Pulmonary artery endothelial cell (primary cell): ENCODE measurements at places on chromosomes 7 and 10.

- DNase-seq = no peak
Measured at GRCh38 chr7:122329145-122329802, 24.7 kb upstream of the FEZF1 start.

DNA sequence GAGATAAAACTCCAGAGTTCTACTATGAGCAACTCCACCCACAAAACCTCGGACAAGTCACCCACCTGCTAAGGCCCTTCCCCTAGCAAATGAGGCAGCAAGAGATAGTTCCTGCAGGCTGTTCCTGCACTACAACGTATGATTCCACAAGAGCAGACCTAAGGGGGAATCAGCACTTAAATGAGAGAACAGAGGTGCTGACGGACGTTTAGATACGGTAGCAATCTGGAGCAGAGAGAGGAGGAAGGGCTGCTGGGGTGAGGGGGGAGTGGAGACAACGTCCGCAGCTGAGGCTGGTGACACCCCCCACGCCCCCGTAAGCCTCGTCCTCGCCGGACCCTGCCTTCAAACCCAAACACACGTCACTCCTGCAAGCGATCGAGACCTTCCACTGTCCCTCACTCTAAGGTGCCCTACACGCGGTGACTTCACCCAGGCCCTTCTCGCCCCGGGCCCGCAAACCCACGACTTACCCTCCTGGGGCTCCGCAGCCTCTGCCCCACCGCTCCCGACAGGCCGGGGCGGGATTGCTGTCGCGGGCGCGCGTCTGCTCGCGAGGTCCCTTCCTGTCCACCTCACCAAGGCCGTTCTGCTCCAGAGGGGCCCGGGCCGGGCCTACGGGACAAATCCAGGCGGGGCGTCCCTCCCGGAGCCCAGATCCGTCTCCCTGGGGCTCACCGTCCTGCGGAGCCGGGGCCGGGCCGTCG is 635 bp downstream of the ZNF12 start:
- no peak for DNase-seq

DNA sequence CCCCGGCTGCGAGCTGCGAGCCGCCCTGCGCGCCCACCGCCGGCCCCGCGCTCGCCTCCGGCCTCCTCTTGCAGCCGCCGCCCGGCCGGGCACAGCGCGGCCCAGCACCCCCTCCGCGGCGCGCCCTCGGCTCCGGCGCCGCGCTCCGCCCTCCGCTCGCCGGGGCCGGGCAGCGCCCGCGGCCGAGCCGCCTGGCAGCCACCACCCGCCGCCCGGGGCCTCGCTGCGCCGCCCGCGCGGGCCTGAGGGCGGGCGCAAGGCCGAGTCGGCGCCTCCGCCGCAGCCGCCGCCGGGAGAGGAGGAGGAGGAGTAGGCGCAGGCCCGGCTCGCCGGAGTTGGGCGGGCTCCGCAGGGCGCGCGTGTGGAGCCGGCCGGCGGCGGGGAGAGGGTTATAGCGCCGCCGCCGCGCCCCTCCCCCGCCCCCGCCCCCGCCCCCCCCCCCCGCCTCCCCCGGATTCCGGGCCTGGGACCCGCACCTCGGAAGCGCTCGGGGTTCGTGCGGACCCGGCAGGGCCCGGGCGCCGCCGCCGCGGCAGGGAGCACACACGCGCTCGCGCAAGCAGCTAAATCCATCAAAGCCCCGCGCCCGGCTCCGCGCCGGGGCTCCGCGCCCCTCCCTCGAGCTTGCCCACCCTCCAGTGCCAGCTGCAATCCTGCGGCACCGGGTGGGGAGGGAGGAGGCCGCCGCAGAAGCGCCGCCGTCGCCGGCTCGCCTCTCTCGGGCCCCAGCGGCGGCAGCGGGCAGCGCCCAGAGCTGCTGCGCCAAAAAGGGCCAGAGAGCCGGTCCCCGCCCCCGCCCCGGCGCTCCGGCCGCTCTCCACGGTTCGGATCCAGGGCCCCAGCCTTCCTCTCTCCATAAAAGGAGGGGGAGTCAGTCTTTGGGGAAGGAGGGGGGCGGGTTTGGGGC is at the start of gene PDGFA:
Gene PDGFA (minus strand): TSS at position 363 of the 907 bp plus-strand sequence. CDS start 845 bp downstream, outside the sequence.
- no peak for DNase-seq

DNA sequence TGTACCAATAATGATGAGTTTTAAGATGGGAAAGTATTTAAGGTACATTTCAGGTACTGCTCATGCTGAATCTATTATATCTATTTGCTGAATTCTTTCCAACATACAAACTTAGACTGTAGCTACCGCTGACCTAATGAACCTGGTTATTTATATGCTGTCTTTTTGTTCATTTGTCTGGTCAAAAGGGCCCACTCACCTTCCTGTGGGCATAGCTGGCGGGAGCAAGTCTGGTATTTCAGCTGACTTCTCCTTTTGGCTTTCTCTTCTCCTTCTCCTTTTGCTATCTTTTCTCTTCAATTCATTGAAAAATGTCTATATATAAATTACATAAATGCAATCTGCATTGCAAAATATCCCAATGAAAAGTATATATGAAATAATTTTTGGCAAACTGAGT is 9.5 kb downstream of the PLXDC2 start:
- no peak for DNase-seq

DNA sequence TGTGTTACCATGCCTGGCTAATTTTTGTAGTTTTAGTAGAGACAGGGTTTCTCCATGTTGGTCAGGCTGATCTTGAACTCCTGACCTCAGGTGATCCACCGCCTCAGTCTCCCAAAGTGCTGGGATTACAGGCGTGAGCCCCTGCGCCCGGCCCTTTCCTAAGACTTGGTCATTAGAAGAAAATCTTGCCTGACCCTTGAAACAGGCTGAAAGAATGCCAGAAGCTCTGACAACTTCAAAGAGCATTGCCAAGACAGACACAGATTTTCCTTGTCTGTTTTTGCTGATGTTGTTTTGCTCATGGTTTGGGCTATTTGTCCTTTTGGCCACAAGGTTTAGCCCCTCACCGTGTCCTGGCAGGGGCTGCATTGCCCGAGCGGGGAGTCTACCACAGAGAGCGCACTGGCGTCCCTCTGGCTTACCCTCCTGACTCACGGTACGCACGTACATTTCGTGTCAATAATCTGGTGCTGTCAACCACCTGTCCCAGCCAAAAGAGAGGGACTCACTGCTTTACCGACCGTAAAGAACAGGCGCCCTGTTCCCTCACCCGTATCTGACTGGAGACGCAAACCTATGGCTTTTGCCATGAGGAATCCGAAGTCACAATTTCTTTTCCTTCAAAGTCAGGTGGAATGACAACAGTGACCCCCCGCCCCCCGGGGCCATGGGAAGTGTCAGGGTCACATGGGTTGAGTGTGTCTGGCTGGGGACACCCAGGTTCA is 10.1 kb upstream of the INPP5A start:
- no peak for DNase-seq

DNA sequence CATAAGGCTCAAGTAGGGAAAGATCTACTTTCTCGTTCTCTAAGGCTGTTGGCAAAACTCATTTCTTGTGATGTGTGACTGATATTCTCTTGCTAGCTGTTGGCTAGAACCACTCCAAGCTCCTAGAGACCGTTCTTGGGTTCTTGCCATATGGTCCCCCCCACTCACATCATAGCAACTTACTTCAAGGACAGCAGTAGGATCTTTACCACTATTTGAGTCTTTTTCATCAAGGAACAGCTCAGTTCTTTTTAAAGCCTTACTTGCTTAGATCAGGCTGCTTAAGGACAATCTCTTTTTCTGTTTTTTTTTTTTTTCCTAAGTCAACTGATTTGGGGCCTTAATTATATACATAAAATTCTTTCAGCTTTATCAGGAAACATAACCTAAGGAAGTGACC is 251.1 kb downstream of the GPR37 start:
- no peak for DNase-seq

DNA sequence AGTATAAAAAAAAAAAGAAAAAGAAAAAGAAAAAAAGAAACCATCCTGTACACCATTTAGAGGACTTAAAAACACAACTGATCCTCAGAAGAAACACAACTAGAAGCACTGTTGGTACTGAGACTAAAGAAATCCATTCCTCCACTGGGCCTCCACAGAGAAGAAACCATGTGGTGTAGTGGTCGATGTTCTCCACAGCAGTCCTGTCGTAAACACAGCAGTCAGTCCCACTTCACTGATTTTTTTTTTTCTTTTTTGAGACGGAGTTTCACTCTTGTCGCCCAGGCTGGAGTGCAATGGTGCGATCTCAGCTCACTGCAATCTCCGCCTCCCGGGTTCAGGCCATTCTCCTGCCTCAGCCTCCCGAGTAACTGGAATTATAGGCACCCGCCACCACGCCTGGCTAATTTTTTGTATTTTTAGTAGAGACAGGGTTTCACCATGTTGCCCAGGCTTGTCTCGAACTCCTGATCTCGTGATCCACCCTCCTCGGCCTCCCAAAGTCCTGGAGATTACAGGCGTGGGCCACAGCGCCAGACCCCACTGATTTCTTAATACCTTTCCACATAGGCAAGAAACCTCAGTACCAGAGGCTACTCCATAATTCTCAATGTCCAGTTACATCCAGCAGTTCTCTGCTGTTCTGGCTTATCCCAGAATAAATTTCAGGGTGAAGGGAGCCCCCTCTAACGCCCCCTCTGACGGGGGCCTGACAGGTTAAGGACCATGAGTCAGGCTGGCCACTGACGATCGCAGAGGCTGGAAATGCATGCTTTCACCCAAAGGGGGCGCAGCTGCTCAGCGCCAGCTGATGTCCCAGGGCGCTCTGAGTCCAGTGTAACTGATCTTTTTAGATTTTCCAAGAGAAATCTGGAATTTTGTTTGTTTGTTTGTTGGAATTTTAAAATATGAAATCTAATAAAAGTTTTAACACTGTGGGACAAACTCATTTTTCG is 24.8 kb upstream of the FFAR4 start:
- DNase-seq = no peak

DNA sequence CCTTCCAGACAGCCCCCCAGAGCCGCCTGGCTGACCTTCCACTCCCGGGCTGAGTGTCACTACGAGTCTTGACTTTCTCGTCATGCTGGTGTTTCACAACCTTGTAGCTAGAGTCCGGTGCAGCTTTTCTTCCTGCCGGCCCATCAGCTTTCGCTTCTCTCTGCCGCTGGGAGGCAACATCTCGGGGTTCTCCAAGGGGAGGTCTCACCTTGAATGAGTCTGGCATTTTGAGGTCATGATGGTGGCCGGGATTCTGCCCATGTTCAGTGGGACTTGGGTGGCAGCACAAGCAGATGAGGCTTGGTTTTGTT is 285.2 kb downstream of the CAMK1D start:
- DNase-seq = no peak

GRCh38 chr10:30412901-30413300 is 21.1 kb upstream of the MAP3K8 start:
- no peak for DNase-seq

DNA sequence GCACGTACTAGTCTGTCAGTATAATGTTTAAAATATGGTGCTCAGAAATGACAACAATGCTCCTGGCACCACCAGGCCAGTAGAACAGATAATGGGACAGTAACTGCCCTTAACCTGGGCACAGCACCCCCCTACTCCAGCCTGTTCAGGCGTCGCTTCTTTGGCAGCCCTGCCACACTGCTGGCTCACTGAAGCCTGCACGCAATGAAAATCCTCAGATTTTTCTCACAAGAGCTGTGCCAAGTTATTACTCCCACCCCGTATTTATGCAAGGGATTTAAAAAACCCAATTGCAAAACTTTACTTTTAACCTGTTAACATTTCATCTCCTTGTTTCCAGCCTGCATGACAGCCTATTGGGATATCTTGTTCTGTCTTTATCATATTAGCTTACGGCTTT is 56.6 kb upstream of the LAMB1 start:
- no peak for DNase-seq

DNA sequence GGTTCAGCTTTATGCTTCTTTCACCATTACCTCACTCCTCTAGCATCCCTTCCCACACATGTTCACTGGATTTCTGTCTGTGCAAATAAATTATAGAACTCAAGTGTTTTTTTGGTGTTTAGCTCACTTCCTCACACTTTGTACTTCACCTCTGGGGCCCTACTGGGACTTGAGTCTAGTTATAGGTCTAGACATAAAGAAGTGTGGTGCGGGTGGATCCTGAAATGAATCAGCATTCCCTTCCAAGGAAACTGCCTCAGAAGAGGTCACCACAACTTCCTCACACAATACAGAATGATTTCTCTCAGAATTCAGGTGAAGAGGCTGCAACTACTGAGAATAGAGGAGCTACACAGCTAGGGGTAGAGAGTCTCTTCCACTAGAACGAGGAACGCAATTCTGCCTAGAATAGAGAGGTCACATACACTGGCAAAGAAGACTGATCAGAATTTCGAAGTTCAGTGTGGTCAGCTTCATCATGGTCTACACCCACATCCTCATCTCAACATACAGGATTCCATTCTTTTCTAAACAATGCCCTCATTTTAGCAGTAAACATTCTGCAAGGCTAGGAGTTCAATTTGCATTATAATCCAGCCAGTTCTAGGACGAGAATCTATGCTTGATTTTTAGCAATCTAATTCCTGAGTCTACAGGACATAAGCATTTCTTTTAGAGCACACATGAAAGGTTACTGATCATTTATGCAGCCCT is 938.7 kb upstream of the PHF14 start:
- DNase-seq = no peak

DNA sequence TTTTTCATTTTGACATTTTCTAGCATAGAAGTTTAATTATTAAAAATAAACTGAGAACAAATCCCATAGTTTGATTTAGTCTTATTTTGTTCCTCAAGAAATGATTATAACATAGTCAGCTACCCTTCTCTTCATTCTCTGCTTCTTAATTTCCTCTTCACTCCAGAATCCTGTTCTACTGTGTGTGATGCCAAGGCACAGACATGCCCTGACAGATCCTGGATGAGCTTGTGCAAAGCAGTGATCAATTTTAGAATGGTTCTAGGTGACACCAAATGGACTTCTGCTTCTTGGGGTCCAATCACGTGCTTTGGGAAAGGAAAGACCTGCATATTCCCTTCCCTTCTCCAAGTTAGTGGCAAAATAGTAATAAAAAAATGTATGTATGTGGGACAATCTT is 665.6 kb downstream of the MAGI2 start:
- no peak for DNase-seq

- no peak for DNase-seq
Measured at GRCh38 chr7:123400196-123400595, 134.2 kb downstream of the IQUB start.

DNA sequence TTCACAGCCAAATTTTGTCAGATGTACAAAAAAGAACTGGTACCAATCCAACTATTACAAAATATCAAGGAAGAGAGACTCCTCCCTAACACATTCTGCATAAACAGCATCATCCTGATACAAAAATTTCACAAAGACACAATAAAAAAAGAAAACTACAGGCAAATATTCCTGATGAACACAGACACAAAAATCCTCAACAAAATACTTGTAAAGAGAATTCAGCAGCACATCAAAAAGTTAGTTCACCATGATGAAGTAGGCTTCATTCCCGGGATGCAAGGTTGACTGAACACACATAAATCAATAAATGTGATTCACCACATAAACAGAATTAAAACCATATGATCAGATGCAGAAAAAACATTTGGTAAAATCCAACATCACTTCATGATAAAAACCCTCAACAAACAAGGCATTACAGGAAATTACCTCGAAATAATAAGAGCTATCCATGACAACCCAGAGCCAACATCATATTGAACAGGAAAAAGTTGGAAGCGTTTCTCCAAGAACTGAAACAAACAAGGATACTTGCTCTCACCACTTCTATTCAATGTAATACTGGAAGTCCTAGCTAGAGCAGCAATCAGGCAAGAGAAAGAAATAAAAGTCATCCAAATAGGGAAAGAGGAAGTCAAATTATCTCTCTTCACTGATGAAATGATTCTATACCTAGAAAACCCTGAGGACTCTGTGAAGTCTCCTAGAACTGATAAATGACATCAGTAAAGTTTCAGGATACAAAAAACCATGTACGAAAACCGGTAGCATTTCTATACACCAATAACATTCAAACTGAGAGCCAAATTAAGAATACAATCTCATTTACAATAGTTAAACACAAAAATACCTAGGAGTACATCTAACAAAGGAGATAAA is 223.1 kb downstream of the REEP3 start:
- DNase-seq = no peak
